ENCODE measurements at places on chromosomes 13 and 19. TPM values are rescaled to one million over a fixed set of nuclear protein-coding genes. Genes with fewer than 3 reads are reported as not detected.

The ZNF208 gene
- total RNA-seq: 3.1 TPM

The KCNJ14 gene
- total RNA-seq: 1.6 TPM

The FGF22 gene
- 0.58 TPM for total RNA-seq

The VAV1 gene
- 17.3 TPM for total RNA-seq

The GPC6 gene
- 0.07 TPM for total RNA-seq

- DNase-seq: no peak
- H3K4me1 ChIP-seq: no peaks in the 10 kb centered on the region
- no peak overlapping the region for H3K4me3 ChIP-seq
- H3K27ac ChIP-seq: no peak overlapping the region
- peaks cover 69% of the 10 kb centered on the region for H3K36me3 ChIP-seq
- H3K27me3 ChIP-seq: no peaks in the 10 kb centered on the region
These were observed 34.3 kb downstream of the ATP4B start for GRCh38 chr13:113623491-113624234.

GRCh38 chr19:50358483-50359327 is 6.7 kb downstream of the NAPSA start:
- DNase-seq: peak; percentile 96
- H3K4me1 ChIP-seq: peaks cover 48% of the 10 kb centered on the region

DNA sequence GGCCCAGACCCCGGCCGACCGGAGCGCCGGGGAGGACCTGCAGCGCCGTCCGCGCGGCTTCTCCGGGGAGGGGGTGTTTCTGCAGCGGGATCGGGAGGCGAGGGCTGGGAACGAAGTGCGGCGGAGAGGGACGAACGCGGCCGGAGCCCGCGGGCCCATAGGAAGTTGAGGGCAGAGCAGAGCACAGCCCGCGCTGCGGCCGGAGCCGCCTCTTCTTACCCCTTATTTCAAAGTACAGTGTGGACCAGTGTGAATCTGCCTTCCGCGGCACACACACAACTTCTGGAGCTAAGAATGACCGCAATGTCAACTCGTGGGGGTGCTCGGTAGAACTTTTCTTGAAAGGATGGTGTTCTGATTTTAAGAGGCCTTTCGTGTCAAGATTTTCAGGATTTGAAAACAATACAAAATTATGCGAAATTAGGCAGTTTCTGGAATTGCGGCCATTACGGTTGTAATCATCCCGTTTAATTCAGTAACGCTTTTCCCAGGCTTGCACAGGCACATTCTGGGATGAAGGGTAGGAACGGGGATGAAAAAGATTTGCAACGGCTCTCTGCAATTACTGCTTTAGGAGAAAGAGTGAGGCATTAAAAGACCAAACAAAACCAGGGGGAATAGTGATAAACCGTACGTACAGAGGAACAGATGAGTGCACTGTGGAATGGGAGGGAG is 821 bp downstream of the TDRD3 start:
- DNase-seq: no peak
- H3K4me1 ChIP-seq: peaks cover 4% of the 10 kb centered on the region
- peak overlapping the region; percentile 71 for H3K27ac ChIP-seq
- H3K36me3 ChIP-seq: no peaks in the 10 kb centered on the region
- peak overlapping the region; percentile 58 for H3K4me3 ChIP-seq

GRCh38 chr13:45289936-45290563 is 50.9 kb downstream of the TPT1 start:
- H3K4me1 ChIP-seq: no peaks in the 10 kb centered on the region
- H3K27ac ChIP-seq: no peak overlapping the region
- no peak for DNase-seq
- no peaks in the 10 kb centered on the region for H3K27me3 ChIP-seq
- H3K4me3 ChIP-seq: no peak overlapping the region

DNA sequence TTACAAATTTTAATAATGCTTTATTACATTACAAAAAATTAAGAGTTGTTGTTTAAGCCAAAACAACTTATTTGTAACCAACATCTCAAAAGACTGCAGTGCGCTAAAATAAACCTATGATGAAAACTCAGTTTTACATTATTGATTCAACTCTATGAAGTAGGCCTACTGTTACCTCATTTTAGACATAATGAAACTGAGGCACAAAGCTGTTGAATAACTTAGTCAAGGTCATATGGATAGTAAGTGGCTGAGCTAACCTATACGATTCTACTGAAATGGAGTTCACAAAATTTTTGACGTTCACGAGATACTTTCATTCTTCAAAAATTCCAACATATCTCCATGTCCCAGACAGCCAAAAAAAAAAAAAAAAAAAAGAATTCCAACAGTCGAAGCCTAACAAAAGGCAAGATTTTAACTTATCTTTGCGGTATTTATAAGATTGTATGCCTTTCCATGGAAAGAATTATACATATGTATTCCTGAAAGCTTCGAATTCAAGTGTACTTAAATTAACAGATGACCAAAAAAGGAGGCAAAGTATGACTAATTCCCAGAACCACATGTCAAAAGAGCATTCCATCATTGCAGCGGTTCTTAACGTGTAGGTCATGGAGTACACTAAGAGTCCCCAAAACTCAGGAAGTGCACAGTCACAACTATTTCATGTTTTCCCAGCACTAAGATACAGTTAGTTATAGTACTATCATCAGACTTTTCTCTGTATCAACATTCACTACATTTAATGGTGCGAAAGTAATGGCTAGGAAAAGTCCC is 69.4 kb downstream of the PSPC1 start:
- H3K4me3 ChIP-seq: no peak overlapping the region
- peaks cover 9% of the 10 kb centered on the region for H3K36me3 ChIP-seq
- H3K27ac ChIP-seq: peak overlapping the region; percentile 66
- peaks cover 5% of the 10 kb centered on the region for H3K4me1 ChIP-seq

DNA sequence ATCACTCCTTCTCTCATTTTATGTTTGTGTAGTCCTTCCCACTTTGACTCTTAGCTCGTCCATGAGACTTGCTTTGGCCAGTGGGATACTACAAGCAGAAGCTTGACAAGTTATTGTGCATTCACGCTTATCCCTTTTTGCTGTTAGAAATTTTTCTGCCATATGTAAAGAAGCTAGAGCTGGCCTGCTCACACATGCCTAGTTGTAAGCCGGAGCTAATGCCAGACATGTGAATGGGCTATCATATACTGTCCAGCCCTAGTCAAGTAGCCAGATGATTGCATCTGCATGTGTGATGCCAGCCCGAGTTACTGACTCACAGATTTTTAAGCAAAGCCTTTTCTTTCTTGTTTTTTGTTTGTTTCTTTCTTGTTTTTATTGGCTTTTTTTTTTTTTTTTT is 460.7 kb downstream of the TDRD3 start:
- H3K36me3 ChIP-seq: no peaks in the 10 kb centered on the region
- no peak overlapping the region for H3K4me3 ChIP-seq
- H3K4me1 ChIP-seq: no peaks in the 10 kb centered on the region
- H3K27ac ChIP-seq: no peak overlapping the region

DNA sequence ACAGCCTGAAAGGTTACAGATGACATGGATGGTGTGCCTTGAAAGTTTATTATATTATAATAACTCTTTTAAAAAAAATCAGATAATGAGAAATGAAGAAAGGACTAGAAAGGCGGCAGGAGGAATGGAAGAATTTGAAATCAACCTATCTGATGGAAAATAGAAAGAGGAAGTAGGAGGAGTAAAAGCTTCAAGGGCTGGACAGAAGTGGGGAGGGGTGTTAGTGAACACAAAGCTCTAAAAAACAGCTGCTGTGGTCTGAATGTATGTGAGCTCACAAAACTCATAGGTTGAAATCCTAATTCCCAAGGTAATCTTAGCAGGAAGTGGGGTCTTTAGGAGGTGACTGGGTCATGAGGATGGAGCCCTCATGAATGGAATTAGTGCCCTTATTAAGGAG is 19.5 kb downstream of the CCDC70 start:
- H3K4me1 ChIP-seq: peaks cover 4% of the 10 kb centered on the region
- no peaks in the 10 kb centered on the region for H3K27me3 ChIP-seq
- H3K27ac ChIP-seq: no peak overlapping the region
- DNase-seq: no peak
- no peaks in the 10 kb centered on the region for H3K36me3 ChIP-seq
- H3K4me3 ChIP-seq: no peak overlapping the region

- DNase-seq: no peak
- H3K4me3 ChIP-seq: no peak overlapping the region
- no peaks in the 10 kb centered on the region for H3K27me3 ChIP-seq
- peaks cover 43% of the 10 kb centered on the region for H3K36me3 ChIP-seq
These were observed 51.2 kb upstream of the EEF1AKMT1 start for GRCh38 chr13:20824762-20825476.

- peaks cover 12% of the 10 kb centered on the region for H3K4me1 ChIP-seq
- peaks cover 29% of the 10 kb centered on the region for H3K36me3 ChIP-seq
- no peak overlapping the region for H3K27ac ChIP-seq
- no peak overlapping the region for H3K4me3 ChIP-seq
These were observed 9.9 kb downstream of the ETFB start for GRCh38 chr19:51356159-51356801.
